ENCODE measurements at places on chromosomes 3 and 15. TPM values are rescaled to one million over a fixed set of nuclear protein-coding genes. Genes with fewer than 3 reads are reported as not detected.

DNA sequence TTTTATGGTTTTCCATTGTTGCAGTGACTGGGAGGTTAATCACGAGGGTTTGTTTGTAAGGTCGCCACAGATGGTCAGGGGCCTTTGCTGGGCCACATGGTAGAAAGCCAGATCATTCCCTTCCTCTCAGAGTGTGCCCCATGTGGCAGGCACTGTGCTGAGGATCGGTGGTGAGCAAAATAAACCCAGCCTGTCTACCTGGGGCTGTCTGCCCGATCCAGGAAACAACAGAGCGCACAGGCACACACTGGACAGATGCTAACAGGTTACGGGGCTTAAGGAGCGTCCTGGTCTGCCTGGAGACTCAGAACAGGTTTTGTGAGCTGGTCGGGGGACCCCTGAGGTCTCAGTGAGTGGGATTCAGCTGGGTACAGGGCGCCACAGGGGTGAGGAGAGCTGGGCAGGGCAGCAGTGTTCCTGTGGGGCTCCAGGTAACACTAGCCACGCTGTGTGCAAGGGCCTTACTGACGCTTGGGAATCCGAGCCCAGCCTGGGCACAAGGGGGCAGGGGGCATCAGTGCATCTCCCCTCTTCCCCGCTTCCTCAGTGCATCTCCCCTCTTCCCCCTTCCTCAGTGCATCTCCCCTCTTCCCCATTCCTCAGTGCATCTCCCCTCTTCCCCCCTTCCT, 136.4 kb downstream of the DNAJB8 start:
- H3K4me1 ChIP-seq, result no peaks in the 10 kb centered on the region
- no peak overlapping the region for H3K27ac ChIP-seq
- no peak for DNase-seq
- no peaks in the 10 kb centered on the region for H3K36me3 ChIP-seq
- H3K27me3 ChIP-seq, result no peaks in the 10 kb centered on the region
- no peak overlapping the region for H3K4me3 ChIP-seq

- no peaks in the 10 kb centered on the region for H3K4me1 ChIP-seq
- no peak overlapping the region for H3K27ac ChIP-seq
- no peak for DNase-seq
- no peaks in the 10 kb centered on the region for H3K36me3 ChIP-seq
- H3K4me3 ChIP-seq, result no peak overlapping the region
Observed at GRCh38 chr15:26634319-26634718, 138.5 kb downstream of the GABRB3 start.

The DENND4A gene
- 14.4 TPM for total RNA-seq

The LRRN1 gene
- 0.13 TPM for total RNA-seq

DNA sequence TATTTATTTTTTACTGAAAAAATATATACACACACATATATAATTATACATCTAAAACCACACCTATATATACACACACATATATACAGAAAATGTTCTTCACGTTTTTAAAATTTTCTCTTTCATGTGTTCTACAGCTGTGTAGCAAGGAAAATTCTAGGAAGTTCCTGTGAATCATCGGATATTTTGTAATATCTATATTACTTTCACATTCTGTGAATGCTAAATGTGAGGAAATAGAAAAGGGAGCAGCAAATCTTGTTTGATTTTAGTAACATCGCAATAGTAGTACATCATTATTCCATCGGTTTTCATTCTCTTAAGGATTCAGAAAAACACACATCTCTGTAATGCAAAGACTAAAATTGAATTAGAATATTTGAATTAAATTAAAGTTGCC, 836.8 kb upstream of the NECTIN3 start:
- H3K27me3 ChIP-seq, result no peaks in the 10 kb centered on the region
- no peaks in the 10 kb centered on the region for H3K36me3 ChIP-seq
- no peak for DNase-seq

DNA sequence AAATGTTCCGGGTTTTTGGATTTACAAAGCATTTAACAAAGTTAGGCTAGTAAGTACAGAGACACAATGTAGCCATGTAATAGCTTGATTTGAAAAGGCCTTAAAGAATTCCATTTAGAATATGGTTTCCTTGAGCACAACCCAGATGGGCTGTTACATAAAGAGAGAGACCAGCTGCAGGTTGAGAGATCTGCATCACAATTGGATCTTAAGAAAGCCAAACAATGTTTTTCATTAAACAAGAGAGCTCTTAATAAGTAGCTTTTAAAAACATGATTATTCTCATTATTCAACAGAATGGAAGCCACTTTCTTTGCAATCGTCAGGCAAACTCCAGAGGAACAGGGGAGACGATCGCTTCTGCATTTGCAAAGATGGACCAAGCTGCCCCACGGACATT, 300.3 kb downstream of the OCA2 start:
- H3K4me1 ChIP-seq, result no peaks in the 10 kb centered on the region

DNA sequence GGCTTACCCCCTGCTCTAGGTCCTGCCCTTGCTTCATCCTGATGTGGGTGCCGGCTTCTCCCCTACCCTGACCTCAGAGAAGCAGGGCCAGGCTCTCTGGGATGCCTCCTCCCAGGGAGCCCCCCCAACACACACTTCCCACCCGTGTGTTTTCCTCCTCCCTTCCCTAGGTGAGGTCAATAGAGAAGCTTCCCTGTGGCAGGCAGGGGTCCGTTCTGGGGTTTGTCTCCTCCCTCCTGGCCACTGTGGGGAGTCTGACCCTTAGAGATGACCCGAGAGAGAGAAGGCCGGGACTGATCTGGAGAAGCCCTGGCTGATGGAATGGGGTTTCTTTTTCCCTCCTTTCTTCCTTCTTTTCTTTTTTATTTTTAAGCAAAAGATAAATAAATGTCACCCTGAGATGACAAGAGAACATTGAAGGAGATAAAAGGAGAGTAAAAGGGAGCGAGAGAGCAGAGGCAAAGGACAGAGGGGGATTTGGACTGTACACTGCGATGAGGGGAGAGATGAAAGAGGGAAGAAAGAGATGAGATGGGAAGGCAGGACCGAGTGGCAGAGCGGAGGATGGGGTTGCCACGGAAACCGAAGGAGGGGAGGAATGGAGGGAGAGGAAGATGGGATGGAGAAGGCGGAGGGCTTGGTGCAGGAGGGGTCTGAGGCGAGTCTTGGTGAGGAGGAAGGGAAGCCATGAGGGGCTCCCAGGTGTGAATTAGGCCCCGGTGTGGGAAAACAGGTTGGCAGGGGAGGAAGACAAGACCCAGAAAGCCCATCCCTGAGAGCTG, 48.4 kb downstream of the IDH2 start:
- no peaks in the 10 kb centered on the region for H3K36me3 ChIP-seq
- H3K4me3 ChIP-seq, result no peak overlapping the region
- DNase-seq, result no peak
- H3K4me1 ChIP-seq, result peaks cover 3% of the 10 kb centered on the region

The TWF2 gene
- 51.9 TPM for total RNA-seq

DNA sequence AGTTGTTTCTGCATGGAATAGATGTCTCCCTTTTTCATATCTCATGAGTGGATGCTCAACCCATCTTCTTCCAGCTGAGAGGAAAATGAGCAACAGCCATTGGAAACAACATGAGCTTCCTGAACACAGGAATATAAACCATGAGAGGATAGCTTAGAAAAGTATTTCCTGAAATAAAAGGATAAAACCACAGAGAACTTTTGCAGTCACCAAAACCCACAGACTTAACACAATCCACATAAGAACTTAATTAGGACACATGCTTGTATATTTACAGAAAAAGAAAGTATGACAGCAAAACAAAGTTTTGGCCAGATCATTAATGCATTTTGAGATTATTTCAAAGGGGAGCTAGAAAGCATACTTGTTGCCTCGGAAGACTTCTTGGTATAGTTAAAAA, 180.5 kb upstream of the RASGRP1 start:
- DNase-seq, result no peak
- H3K27ac ChIP-seq, result no peak overlapping the region
- no peak overlapping the region for H3K4me3 ChIP-seq

Data from Panc1 (cell line).